Mesothelial cell of epicardium (in vitro differentiated cells): ENCODE measurements at places on chromosomes 11 and 22. TPM values are rescaled to one million over a fixed set of nuclear protein-coding genes. Genes with fewer than 3 reads are reported as not detected.

The OR51E2 gene
- 0.11 TPM in 1 of 3 replicates, not detected in the others for total RNA-seq

The GGT5 gene
- 2.9 to 4.1 TPM (median 3.6 TPM) in 3 replicates for total RNA-seq

The SGSM1 gene
- 1.1 to 1.7 TPM (median 1.2 TPM) in 3 replicates for total RNA-seq

The TRPM5 gene
- total RNA-seq, result 6.9 to 7.7 TPM (median 7.2 TPM) in 3 replicates

The OR52N1 gene
- not detected in 3 replicates for total RNA-seq

The HINFP gene
- total RNA-seq, result 32.8 to 36.7 TPM (median 34.4 TPM) in 3 replicates

The SOX10 gene
- total RNA-seq, result 0.07 to 0.33 TPM (median 0.09 TPM) in 3 replicates

The OR51Q1 gene
- total RNA-seq, result not detected in 3 replicates

The GGTLC3 gene
- total RNA-seq, result not detected in 3 replicates
